ENCODE measurements at places on chromosomes 16 and 17.

DNA sequence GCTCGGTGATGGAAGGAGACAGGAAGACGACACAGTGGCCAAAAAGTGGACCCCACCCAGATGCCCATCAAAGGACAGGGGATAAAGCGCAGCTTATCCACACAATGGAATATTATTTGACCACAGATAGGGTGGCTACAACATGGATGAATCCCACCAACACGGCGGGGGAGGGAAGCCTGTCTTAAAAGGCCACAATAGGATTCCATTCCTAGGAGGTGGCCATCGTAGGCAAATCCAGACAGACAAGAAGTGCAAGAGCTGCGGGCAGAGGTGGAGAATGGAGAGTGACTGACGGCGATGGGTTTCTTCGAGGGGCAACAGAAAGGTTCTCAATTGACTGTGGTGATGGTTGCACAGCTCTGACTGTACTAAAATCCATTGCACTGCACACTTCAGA, 16.0 kb downstream of the SLC38A8 start:
- no peak for DNase-seq

GRCh38 chr16:57049678-57050077, 42.7 kb upstream of the CPNE2 start:
- no peak for DNase-seq

DNA sequence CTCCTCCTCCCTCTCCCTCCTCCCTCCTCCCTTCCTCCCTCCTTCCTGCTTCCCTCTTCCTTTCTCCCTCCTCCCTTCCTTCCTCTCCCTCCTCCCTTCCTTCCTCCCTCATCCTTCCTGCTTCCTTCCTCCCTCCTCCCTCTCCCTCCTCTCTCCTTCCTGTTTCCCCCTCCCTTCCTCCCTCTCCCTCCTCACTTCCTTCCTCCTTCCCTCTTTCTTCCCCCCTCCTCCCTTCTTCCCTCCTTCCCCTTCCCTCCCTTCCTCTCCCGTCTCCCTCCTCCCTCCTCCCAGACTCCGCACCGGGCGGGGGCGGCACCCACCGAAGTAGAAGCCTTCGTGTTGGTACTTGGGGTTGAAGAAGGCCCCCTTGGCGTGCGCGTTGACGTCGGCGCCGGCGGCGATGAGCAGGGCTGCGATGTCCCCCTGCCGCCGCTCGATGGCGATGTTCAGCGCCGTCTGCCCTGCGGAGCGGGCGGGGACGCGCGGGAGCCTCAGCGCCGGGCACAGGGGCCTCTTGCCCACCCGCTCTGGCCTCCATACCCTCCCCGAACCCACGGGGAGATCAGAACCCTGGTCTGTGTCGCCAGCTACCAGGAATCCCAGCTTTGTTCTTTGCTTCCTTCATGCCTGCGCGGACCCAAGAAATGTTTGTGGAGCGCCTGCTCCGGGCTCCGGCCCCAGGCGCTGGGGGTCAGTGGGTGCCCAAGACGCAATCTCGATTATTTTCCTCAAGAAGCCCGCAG, 22.2 kb downstream of the TRPV3 start:
- no peak for DNase-seq

- DNase-seq = no peak
Observed at GRCh38 chr16:34803683-34804416, 1344.4 kb downstream of the TP53TG3F start.

- DNase-seq = no peak
Observed at GRCh38 chr17:45052052-45052772, 780 bp upstream of the DCAKD start.

DNA sequence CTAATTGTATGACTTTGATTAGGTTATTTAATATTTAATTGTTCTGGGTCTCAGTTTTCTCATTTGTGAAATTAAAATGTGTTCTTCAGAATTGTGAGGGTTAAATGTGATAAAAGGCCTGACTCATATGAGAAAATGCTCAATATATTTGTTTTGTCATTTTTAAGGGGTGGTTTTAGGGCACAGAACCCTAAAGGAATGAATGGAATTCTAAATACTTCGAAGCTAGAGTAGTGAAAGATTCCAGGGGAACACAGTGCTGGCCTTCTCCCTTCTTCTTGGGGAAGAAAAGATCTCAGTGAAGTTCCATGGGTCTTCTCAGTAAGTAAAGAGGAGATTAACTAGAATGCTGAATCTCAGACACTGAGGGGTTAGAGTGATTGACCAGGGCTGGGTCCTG, 3.9 kb upstream of the SMPD3 start:
- no peak for DNase-seq

DNA sequence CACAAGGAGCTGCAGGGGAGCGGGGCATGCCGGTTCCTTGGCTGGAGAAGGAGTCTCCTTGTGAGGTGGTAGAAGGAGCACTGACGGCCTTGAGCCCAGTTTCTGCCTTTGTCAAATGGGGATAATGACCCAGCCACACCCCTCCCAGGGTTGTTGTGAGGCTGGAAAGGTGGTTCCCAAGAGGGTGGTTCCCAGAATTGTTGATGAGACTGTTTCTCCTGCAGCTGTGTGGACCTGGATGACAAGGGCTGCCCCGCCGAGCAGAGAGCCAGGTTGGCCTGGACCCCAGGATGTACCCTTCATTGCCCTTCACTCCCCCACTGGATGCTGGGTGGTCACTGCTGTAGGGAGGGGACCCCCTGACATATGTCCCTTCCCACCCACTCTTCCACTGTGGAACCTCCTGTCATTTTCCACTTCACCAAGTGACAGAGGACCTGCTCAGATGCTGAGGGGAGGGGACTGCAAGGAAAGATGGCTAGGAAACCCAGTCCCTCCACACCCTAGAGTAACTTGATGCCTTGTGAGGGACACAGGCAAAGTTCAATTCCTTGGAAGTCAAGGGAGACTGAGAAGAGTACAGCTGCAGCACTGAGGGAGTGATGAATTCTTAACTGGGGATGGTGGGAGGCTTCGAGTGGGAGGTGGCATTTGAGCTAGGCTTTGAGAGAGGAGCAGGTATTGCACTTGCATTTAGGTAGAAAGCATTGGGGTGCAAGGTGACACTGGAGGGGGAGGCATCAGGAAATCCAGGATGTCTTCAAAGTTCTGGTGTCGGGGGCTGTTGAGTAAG, 10.6 kb downstream of the MIEN1 start:
- DNase-seq = no peak

DNA sequence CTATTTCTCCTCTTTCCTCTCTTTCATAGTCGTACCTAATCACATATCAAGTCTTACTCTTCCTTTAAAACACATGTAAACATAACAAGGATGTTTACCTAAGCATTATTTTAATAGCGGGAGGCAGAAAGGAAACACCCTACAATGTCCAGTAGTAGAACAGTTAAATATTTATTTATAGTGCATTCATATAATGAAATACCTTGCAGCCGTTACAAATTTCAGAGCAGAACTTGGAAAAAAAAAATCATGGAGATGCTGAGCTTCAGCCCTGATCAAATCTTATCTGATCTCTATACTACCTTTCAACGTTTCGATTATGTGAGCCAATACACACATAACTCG, 39.6 kb downstream of the GRB2 start:
- DNase-seq = no peak

GRCh38 chr17:44451016-44451627, 52.1 kb downstream of the GPATCH8 start:
- no peak for DNase-seq

DNA sequence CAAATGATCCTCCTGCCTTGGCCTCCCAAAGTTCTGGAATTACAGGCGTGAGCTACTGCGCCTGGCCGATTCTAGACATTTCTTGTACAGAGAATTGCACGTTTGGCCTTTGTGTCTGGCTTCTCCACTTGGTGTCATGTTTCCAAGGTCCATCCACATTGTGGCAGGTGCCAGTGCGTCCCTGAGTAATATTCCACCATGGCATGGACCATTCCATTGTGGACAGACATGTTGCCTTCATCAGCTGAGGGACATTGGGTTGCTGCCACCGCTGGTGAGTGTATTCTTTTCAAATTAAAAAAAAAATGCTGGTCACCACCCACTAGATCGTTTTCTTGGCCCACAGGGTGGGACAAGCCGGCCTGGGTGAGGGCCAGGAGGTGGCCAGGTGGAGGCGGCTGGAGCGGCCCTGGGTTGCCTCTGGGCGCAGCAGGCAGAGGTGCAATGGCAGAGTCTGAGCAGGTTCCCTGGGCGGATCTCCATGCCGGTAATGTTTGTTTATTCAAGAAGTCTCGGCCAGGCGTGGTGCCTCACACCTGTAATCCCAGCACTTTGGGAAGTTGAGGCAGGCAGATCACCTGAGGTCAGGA, 274.1 kb downstream of the SEC14L1 start:
- no peak for DNase-seq

- DNase-seq = no peak
Observed at GRCh38 chr16:50957056-50957455, 194.0 kb downstream of the SALL1 start.

- no peak for DNase-seq
Observed at GRCh38 chr16:12323007-12323758, 346.6 kb downstream of the SNX29 start.

GRCh38 chr16:88550246-88550661, 19.9 kb upstream of the ZC3H18 start:
- no peak for DNase-seq

GRCh38 chr17:18139949-18140348, 31.4 kb downstream of the MYO15A start:
- DNase-seq = no peak

- DNase-seq = no peak
Observed at GRCh38 chr17:12457493-12457892, 208.2 kb upstream of the MYOCD start.

- no peak for DNase-seq
Observed at GRCh38 chr16:53440125-53440524, 5.9 kb downstream of the RBL2 start.

DNA sequence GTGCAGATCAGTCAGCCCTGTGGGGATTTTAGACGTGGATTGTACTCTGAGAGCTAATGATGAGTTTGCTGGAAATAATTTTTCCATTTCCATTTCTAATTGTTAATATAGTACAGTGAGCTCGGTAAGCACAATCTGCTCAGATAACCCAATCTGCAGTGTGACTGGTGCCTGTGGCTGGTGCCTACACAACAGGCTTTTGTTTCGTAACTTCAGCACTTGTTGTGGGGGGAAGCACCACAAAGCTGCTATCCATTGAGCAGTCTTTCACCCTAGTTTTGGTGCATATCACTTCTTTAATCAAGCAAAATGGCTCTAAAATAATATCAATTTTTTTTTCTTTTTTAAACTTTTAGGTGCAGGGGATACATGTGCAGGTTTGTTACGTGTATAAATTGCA, 534.9 kb upstream of the HSBP1 start:
- no peak for DNase-seq

DNA sequence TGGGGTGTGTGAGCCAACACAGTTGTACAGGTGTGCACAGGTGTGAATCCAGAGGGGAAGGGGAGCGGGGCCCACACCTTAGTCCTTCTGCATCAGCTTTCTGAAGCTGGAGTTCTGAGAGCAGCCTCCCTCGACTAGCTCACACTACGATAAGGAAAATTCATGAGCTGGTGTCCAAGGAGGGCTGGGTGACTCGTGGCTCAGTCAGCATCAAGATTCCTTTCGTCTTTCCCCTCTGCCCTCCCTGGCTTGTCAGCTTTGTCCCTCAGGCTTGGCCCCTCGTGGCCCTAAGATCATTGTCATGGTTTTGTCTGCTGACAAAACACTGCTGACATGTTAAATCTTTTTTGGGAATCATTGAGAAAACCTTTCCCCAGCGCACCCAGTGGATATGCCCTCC, 47.5 kb downstream of the OR1D5 start:
- no peak for DNase-seq

DNA sequence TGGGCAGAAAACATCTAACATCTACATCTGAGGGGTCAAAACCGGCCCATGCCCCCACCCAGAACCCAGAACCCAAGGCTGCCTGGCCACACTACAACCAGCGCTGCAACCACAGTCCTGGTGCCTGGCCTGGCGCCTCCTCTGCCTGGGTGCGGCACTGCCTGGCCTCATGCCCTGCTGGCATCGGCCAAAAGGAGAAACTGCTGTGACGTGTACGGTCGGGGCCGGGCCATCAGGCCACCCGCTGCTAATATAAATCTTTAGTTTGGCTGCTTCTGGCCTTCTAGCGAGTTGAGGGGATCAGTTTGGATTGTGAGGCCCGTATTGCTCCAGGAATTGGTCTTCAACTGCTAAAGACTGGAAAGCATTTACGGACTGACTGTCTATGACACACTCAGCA, 22.8 kb downstream of the TMEM204 start:
- no peak for DNase-seq

DNA sequence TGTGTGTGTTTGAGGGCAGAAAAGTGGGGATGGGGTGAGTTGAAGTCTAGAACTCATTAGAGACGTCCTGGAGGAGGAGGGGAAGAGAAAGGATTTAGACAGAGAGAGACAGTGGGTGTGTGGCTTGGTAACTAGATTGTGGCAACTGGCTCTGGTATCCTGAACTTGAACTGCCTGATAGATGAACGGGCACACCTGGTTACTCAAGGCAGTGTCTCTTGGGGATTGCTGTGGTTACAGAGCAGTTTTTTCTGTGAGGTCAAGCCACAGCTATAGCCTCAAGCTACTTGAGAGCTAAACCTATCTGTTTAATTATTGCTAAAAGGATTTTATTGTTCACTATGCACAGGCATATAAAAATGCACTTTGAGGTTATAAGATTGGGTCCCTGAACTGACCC, 29.8 kb upstream of the MYH2 start:
- DNase-seq = no peak

GRCh38 chr17:77128896-77129567, 11.7 kb upstream of the SEC14L1 start:
- no peak for DNase-seq

GRCh38 chr16:52553322-52553721, 6.4 kb upstream of the TOX3 start:
- DNase-seq = no peak

GRCh38 chr17:45277216-45277849, 15.4 kb upstream of the SPATA32 start:
- DNase-seq = peak; percentile 75

GRCh38 chr16:19112099-19112407, 1.7 kb upstream of the ITPRIPL2 start:
- DNase-seq = no peak

GRCh38 chr17:72565006-72565405, 444.2 kb downstream of the SOX9 start:
- no peak for DNase-seq

- DNase-seq = peak; percentile 81
Observed at GRCh38 chr17:29613352-29613837, 9.3 kb downstream of the CORO6 start.

GRCh38 chr16:15641753-15642556, 999 bp downstream of the MARF1 start:
- DNase-seq = no peak

DNA sequence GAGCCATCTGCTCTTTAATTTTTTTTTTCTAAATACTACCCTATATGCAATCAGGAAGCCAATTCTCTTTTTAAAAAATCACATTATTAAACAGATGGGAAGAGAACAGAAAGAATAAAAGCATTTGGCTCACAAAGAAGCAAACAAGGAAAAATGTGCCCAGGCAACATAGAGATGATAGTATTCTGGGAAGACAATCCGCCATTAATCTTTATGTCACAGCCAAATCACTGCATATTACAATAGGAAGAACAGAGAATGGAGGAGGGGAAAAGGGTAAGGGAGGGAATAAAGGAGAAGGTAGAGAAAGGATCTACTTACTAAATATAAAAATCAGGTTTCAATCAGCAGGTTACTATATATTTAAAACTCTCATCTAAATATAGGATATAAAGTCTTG, 34.3 kb downstream of the STAT5B start:
- no peak for DNase-seq
